ENCODE measurements at places on chromosomes 12 and 14.

GRCh38 chr14:72737560-72737943, 156.3 kb downstream of the DPF3 start:
- DNase-seq, result no peak

- DNase-seq, result peak; percentile 87
Observed at GRCh38 chr12:111773801-111774551, 7.2 kb downstream of the ALDH2 start.

- no peak for DNase-seq
Observed at GRCh38 chr12:132773077-132773955, 11.7 kb upstream of the ANKLE2 start.

GRCh38 chr14:91940209-91940608, 7.3 kb downstream of the FBLN5 start:
- DNase-seq, result no peak

DNA sequence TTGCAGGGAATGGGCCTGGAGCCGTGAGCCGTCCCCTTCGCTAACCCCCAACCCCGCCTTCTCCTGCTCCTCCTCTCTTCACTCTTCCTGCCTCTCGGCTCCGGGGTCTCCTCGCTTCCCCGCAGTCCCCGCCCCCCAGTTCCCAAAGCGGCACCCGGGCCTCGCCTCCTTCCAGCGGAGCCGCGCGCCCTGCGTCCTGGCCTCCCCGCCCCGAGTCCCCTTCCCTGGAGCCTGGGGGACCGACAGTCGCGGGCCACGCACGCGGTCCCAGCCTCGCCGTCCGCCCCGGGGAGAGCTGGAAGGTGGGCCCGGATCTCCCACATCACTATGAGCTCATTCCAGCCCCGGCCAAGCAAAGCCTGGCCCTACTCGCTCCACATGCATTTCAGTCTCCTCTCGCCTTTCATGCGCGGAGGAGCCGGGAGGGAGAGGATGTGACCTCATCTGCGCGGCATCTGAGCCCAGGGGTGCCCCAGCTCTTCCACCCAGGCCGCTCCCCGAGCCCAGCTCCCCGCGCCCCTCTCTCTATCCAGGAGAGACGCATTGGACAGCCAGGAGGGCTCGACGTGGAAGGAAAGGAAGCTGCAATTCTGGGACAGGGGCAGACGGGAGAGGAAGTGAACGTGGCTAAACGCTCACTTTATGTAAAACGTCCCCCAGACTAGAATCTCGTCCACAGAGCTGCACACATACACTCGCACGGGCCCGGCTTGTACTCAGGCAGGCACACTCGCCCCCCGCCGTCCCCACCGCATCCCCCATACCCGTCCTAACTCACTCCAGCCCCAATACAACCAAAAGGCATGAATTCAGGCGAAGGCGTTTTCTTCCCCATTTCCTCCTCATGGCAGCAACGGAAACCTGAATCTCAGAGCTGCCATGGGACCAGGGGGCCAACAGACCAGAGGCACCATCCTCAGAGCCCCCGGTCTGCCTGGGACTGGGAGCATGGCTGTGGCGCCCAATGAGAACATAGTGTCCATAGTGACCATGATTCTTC, 108.7 kb upstream of the CCND2 start:
- peak; percentile 46 for DNase-seq

DNA sequence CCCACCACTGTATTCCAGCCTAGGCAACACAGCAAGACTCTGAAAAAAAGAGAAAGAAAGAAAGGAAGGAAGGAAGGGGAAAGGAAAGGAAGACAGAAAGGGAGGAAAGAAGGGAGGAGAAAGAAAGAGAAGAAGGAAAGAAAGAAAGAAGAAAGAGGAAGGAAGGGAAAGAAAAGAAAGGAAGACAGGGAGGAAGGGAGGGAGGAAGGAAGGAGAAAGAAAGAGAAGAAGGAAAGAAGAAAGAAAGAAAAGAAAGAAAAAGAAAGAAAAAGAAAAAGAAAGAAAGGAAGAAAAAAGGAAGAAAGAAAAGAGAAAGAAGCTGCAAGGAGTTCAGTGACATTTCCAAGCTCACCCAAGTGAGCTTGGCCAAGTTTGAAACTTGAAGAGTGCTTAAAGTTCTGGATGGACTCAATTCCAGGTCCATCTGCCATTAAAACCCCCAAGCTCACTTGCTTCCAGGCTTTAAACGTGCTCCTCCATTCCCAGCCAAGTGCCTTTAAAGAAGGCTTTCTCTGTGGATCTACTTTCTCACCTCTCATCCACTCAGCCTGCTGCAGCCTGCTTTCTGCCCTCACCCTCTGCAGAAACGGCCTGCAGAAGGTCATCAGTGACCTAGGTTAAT, 101.5 kb downstream of the VCPKMT start:
- no peak for DNase-seq

- no peak for DNase-seq
Observed at GRCh38 chr12:42565633-42566032, 23.9 kb downstream of the PRICKLE1 start.

GRCh38 chr14:100072783-100073346, 7.6 kb downstream of the EVL start:
- DNase-seq, result no peak

- no peak for DNase-seq
Observed at GRCh38 chr14:85288041-85288440, 241.9 kb upstream of the FLRT2 start.

GRCh38 chr12:26271889-26272492, 76.6 kb downstream of the SSPN start:
- DNase-seq, result no peak

DNA sequence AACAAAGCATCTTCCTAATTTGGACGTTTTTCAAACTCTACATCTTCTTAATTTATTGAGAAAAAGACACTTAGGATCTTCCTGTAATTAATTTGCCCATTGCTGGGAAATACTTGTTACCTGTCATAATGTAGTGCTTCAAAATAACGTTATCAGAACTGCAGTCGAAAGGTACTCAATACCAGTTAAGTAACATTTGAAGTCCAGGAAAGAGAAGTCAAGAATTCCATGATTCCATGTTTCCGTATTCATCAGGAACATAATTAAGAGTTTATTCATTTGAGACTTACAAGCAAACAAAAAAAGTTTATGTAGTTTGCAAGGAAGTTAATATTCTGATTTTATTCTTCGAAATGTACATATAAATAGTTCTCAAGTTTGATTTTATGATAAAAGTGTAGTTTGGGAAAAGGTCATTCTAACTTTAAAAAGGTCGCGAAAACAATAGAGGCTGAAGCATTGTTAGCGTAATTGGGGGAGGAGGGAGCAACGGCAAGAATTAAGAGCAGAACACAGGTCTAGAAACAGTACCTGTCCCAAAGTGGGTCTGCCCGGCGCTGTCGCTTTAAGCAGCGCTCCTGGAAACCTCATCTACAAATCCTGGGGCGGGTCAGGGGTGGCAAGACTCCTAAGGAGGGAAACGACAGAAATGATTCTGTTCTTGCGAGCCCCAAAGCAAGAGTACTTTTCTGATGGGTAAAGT, 1.2 kb upstream of the KCNMB4 start:
- no peak for DNase-seq

- no peak for DNase-seq
Observed at GRCh38 chr12:96472384-96472783, 17.0 kb upstream of the CFAP54 start.

DNA sequence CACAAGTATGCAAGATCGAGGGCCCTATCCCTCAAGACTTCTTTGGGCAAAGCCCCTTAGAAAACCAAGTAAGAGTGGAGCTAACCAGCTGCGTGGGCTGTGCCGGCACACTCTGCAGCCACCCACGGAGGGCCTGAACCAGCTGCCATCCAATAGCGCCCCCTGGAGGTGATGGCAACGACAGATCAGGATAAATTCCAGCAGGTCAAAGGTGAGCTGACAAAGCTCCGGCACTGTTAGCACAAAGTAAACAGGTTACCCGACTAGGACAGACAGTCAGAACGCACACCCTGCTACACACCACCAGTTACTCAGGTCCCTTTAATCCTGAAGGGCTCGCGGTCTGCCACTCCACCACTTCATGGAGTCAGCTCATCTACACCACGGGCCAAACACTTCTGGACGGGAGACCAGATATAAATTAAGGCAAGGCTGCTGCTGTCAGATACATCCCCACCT, 4.9 kb downstream of the ZBTB39 start:
- DNase-seq, result peak; percentile 51

DNA sequence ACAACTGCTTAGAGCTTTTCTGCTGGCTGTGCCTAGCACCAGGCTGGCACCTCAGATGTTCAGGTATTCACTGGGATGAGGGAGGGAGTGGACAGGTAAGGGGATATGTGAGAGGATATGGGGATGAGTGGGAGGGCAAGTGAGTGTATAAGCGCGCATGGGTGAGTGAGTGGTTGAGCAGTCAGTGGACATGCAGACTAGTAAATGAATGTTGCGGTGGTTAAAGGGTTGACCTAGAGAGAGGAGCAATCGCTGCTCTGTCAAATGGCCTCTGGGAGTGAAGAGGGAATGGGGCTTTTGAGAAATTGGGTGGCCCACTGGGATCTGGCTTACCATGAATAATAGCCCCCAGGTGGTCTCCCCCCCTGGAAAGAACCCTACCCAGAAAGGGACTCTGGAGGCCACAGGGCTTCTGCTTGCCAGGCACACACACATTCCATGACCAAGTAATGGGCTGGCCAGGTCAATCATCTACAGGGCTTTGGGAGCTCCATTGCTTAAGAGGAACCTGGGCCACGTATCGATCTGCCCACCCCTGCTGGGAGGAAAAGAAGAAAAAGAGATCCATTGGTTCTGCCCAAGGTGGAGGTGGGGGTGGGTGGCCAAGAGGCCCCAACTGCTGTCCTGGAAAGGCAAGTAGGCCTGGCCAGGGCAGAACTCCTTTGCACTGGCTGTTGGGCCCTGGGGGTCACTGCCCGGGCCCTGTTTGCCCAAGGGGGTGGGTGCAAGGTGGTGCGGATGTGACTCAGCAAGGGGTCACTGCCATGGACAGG, 30.8 kb upstream of the ZFP36L1 start:
- no peak for DNase-seq

- DNase-seq, result no peak
Observed at GRCh38 chr14:36424478-36425102, 95.4 kb downstream of the NKX2-1 start.

DNA sequence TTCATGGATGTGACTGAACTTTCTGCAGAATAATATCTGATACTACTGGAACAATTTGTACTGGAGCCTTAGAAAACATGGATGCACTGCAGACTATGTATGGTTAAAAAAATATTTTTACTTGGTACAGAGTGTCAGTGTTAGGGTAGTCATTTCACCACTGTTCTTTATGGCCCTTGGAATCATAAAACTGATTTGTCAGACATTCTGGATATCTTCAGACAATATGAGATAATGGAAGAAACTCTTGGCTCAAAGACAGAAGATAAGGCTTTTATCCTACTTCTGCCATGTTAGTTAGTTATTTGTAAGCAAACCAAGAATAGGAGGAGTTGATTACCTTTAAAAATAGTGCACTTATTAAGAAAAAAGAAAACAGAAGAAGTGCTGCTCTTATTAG, 209.4 kb downstream of the LRIG3 start:
- DNase-seq, result no peak

GRCh38 chr12:109999983-110000505, 814 bp downstream of the ANKRD13A start:
- DNase-seq, result peak; percentile 47

- no peak for DNase-seq
Observed at GRCh38 chr12:85843606-85844310, 7.5 kb upstream of the RASSF9 start.

GRCh38 chr14:35221462-35221861, 70.7 kb upstream of the PSMA6 start:
- no peak for DNase-seq

DNA sequence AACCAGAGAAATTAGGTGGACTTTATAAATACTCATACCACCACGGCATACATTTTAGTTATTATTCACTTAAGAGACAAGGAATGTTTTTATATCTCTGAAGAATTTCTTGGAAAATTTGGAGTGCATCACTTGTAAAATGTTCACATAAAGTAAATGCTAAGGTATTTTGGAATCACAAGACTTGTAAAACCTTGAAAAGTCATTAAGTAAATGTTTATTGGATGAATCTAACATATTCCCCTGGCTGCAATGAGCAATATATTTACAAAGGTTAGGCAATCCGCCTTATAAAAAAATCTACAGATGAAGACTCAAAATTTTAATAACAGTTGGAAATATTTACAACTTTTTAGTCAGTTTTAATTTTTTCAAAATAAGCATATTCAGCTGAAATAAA, 287.4 kb upstream of the ALG10 start:
- no peak for DNase-seq

GRCh38 chr14:35814371-35815005, 5.4 kb upstream of the RALGAPA1 start:
- peak; percentile 41 for DNase-seq

GRCh38 chr12:122138181-122138580, 35.8 kb downstream of the IL31 start:
- DNase-seq, result no peak

GRCh38 chr14:106686533-106686932, 1160.2 kb downstream of the TMEM121 start:
- no peak for DNase-seq

DNA sequence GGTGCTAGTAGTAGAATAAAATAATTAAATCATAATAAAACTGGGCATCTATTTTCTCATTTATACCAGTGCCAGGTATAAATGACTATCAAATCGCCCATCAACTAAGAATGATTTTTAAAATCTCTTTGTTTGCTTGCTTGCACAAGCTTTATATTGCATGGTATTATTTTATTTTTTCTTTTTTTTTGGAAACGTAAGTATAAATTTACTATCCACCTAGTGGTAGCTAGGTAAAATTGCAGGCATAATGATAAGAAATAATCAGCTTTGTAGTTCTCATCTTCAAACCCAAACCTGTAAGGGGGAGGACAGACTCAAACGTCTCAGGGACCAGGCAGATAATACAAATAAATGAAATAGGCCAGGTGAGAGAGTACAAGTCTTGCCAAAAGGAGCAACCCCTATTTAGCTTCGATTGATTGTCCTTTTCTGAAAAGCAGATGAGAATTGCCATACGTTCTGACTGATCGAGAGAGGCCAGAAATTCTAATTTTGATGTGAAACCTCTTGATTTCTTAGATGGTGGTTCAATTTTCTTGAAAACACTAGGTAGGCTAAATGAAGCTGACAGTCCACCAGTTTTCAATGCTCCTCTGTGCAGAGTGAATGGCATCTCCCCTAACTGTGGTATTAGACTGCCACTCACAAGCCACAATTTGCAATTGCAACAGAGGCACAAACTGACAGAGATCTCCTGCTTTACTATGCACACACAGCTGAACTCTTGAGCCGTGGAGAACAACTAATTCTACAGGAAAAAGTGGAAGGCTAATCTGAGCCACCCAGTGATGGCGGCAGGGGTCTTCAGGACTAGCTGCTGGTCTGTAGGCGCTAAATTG, 189.3 kb downstream of the DACT1 start:
- no peak for DNase-seq

DNA sequence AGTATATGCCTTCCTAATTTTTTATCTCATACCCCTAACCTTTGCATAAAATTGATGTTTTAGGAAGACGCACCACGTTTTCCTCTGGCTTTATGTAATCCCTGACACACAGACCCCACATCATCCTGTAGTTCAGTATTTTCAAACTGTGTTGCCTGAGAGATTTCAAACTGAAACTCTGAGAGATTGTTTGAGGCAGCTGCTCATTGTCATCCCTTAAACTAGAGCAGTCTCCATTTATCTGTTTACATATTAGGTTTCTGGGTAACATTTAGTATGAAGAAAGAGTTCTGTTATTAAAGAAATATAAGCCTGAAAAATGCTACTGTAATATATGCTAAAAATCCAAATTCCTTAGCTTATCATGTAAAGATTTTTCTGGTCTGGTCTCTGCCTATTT, 24.3 kb downstream of the MNAT1 start:
- peak; percentile 24 for DNase-seq

GRCh38 chr12:24760606-24761378, 188.1 kb downstream of the BCAT1 start:
- DNase-seq, result no peak

GRCh38 chr12:65953631-65954030, 129.3 kb downstream of the HMGA2 start:
- peak; percentile 84 for DNase-seq

- peak; percentile 21 for DNase-seq
Observed at GRCh38 chr12:62679608-62680007, 213.0 kb downstream of the MON2 start.
